ENCODE measurements at places on chromosomes 12 and 14.

DNA sequence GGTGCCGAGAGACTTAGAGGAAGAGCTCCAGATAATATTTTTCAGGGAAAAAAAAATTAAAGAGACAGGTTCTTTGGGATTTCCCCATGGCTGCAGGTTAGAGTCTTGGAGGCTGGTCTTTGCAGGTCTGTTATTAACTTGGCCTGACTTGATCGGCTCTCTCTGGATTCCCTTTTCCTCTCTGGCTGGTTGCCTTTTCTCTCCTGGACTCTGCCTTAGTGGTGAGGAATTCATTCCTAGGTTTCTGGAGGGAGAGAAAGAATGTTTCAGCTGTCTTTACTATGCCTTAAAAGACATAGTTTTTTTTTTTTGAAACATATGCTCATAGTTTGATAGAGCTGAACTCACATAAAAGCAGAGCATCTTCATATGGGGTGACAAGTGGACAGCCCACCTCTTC lies 336.3 kb downstream of the BMP4 start:
- DNase-seq = no peak

- no peak for DNase-seq
Measured at GRCh38 chr12:80860206-80860605, 77.5 kb downstream of the LIN7A start.

DNA sequence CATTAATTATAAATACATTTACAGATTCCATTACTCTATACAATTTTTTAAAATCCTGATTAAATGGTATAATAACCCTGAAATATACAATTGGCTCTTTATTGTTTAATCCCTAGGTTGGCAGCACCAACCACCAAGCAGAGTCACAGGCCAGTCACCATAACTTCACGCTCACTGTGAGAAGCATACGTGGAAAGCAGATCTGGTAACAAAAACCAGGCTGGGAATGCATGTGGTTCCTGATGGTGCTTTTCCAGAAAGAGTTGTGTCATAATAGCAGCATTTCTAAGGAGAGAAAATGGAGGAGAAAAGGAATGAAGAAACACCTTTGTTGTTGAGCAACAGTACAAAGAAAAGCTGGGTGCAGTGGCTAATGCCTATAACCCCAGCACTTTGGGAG lies 66.1 kb downstream of the SIX6 start:
- no peak for DNase-seq

- DNase-seq = no peak
Measured at GRCh38 chr12:67940780-67941243, 48.4 kb upstream of the IFNG-AS1 start.

DNA sequence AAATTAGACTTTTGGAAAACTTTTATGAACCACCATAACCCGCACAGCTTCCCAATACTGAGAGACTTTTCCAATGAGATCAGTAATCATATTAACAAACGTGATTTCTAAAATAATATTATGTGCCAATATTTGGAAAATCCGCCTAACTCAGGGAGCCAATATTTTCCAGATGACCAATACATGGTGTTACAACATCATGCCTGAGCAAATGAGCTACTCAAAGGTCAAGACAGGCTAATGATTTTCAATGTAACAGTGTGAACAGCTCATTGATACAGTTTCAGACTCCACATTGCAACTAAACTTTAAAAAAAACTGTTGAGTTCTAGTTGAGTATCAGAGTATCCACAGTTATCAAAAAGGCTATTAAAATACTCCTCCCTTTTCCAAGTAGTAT lies 46.8 kb downstream of the RNF34 start:
- DNase-seq = no peak

DNA sequence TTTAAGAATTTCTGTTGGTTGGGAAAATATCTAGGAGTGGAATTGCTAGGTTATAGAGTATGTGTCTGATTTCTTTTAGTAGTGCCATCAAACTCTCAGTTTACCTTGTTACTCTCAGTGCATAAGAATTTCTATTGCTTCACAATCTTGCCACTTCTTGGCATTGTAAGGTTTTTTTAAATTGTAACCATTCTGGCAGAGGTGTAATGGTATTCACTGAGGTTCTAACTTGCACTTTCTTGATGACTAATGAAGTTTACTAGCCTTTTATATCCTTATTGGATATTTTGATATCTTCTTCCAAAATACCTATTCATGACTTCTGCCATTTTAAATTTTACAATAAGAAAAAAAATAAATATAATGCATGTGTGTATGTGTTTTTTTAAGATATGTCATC lies 478.0 kb downstream of the NAV3 start:
- no peak for DNase-seq

DNA sequence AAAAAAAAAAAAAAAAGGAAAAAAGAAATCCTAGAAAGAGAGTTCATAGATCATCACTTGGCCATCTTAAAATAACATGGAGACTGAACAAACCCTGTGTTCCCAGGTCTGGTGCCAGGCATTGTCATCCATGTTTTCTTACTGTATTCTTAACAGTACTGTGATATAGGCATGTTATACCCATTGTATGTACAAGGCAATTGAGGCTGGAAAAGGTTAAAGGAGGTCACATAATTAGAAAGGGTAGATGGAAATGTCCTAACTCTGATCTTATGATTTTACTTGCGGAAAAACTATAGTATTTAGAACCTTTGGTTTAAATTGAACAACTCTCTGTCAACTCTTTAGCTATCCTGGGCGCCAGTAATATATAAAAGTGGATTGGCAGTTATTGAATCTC lies 478.2 kb upstream of the RGS6 start:
- DNase-seq = no peak

DNA sequence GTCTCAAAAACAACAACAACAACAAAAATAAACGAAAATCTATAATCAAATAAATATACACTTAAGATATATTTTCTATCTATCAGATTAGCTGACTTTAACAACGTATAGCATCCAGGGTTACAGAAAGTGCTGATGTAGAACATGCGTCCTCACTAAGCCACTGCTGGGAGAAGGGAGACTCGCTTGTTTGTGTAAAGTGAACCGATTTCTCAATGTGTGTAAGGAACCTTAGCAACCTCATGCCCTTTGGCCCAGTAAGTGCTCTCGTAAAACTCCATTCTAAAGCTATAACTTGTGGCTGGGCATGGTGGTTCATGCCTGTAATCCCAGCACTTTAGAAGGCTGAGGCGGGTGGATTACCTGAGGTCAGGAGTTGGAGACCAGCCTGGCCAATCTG lies 23.8 kb downstream of the NFKBIA start:
- DNase-seq = no peak

GRCh38 chr12:110684312-110684836 lies 4.5 kb downstream of the HVCN1 start:
- no peak for DNase-seq
